Bronchial epithelial cell (primary cell): ENCODE measurements at places on chromosomes 1 and 21. TPM values are rescaled to one million over a fixed set of nuclear protein-coding genes. Genes with fewer than 3 reads are reported as not detected.

- DNase-seq, result no peak
Observed at GRCh38 chr1:240178366-240178765, 86.7 kb downstream of the FMN2 start.

- DNase-seq, result no peak
Observed at GRCh38 chr1:95127380-95127779, 10.2 kb downstream of the TLCD4 start.

DNA sequence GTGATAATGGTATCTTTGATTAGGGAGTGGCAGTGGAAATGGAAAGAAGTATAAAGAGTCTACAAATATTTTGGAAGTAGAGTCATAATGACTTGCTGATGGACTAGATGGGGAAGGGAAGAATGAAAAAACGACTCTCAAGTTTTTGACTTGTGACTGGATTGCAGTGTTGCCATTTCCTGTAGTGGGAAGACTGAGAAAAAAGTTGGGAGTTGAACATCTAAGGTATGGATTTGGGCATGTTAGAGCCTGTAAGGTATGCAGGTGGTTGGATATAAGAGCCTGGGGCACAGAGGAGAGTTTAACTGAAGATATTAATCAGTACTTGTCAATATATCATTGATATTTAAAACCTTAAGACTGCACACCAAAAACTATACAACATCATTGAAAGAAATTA lies 19.4 kb downstream of the DNM3 start:
- peak; percentile 88 for DNase-seq

DNA sequence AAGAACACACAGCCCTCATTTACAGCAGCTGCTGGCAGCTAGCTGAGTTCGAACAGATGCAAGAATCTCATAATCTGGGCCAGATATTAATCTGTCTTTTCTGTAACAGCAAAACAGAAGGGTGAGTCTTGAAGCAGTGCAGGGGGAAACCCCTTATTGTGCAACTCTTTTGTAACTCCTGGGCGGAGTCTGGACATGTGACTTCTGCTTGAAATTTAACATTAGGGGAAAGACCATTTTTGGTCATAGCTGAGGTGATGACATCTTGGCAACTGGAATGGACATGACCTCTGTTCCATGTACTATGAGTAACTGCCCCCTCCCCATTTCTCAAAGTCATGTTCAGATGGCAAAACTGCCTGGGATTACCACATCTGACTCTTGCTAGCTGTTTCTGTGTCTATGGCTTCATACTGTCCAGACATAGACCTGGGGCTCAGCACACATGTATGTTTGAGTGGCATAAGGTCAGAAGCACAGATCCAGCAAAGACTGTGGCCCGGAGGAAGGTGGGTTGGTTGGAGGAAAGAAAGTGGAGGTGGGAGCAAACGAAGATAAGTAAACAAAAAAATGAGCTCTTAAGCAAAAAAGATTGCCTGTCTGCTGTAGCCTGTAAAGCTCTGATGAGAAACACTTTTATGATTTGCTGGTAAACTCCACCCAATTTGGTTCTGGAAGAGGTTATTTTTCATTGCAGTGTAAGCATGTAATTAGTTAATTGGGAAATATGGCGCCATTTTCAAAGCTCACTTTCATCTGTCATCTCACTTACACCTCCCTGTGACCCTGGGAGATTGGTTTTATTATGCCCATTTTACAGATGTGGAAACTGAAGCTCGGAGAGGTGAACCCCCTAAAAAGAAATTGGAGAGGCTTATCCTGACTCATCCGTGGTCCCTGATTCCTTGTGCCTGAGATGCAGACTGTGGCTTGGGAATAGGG lies 26.1 kb downstream of the ETS2 start:
- DNase-seq, result peak; percentile 100

DNA sequence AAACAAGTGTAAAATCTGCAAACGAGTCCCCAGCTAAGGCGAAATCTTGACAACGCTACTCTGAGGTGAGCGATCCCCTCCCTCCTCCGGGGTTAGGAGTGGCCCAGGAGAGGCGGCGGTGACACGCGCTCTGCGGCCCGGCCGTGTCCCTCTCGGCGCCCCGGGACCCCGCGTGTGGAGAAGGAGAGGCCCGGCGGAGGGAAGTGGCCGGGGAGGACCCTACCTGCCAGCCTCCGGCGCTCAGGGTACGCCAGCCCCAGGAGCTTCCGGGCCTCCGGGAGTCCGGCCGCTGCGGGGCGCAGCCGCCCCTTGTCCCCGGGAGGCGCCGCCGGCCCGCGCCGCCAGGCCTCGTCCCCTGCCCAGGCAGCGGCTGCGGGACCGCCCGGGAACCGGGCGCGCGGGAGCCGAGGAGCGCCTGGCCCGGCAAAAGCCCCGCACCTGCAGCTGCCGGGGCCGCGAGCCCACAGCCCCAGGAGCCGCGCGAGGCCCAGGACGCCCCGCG lies 543 bp downstream of the ABCB10 start:
- no peak for DNase-seq

- DNase-seq, result no peak
Observed at GRCh38 chr1:17181781-17182464, 23.0 kb upstream of the PADI1 start.

DNA sequence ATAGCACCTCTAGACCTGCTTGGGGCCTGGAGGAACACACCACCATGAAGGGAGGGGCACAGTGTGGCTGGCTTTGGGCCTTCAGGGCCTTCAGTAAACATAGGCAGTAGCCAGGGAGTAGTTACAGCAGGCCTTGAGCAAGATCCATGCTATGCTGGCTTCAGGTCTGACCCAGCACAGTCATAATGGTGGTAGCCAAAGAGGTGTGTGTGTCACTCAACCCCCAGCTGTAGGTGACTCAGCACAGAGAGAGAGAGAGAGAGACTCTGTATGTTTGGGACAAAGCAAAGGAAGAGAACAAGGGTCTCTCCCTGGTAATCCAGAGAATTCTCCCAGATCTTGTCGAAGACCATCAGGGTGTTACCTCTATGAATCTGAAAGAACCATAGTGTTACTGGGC lies 250.5 kb upstream of the PKN2 start:
- DNase-seq, result peak; percentile 61

GRCh38 chr1:165871311-165872067 lies 44.1 kb downstream of the UCK2 start:
- DNase-seq, result peak; percentile 47

DNA sequence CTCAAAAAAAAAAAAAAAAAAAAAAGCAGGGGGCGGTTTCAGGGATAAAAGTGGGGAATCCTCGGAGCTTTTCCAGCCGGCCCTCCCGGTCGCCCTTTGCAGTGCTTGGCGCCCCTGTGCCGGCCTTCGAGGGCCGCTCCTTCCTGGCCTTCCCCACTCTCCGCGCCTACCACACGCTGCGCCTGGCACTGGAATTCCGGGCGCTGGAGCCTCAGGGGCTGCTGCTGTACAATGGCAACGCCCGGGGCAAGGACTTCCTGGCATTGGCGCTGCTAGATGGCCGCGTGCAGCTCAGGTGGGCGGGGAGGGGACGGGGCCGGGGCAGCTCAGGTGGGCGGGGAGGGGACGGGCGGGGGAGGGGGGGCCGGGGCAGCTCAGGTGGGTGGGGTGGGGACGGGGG lies 25.3 kb downstream of the RNF223 start:
- no peak for DNase-seq

DNA sequence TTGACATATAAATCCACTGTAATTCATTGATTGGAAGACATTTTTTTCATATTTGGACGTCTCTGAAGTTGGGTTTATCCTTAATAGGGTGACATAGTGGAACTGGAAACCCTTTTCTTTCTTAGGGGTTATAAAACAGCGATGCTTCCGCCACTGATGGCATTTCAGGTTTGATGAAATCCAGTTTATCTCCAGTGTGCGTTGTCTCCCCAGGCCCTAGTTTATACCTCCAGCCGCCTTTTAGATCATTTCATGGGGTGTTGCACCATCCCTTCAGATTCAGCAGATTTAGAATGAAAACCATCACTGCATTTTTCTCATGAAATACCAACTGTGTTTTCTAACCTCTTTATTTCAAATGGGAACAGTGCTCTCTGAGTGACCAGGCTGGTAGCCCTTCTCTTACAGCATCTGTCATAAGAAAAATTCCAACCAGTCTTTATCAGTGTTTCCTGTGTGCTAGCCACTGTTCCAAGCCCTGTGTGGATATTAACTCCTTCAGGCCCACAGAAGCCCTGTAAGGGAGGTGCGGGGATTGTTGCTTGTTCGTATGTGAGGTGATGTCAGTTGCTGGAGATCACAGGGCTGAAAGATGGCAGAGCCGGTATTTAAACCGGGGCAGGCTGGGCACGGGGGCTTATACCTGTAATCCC lies 19.0 kb downstream of the H6PD start:
- DNase-seq, result no peak

DNA sequence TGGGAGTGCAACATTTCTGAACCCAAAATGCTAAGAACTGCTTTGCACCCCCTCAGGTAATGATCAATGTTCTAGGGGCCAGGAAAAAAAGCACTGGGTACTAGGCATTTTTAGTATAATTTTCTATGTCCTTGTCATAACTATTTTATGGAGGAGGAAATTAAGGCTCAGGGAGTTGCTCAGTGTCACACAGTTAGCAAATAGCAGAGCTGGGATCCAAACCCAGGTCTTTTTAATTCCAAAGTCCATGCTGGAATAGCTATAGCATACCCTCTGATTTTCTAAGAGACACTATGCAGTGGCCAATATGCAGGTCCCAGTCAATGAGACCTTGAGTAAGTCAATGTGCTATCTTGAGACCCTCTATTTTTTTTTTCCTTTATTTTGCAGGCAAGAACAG lies 394.5 kb upstream of the USP24 start:
- DNase-seq, result no peak

DNA sequence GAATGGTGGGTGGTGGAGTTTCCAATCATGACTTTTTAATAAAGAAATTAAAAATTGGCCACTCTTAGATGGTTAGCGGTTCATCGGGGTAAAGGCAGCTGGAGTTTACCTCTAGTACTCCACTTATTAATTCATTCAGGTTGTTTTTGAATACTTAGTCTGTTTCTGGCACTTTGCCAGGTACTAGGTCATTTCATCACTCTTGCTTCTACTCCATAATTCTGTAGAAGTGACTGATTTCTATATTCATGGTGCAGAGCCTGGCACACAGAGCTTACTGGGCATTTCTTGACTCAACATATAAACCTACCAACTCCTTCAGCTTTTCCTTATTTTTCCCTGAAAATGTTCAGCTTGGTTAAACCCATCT lies 31.5 kb downstream of the FOXD2 start:
- no peak for DNase-seq

Gene OR2L8
- not detected in 2 replicates for total RNA-seq

Gene FNDC5
- not detected in 2 replicates for total RNA-seq

Gene TDRD10
- under 0.01 TPM in 1 of 2 replicates, not detected in the other for total RNA-seq

Gene TFF2
- not detected in 2 replicates for total RNA-seq

Gene WNT9A
- 4.2 and 7.3 TPM in 2 replicates for total RNA-seq

Gene RAB42
- total RNA-seq, result not detected in 2 replicates

Gene PHLDA3
- 118 and 190 TPM in 2 replicates for total RNA-seq

Gene S100A11
- total RNA-seq, result 58.7 and 151 TPM in 2 replicates
